ENCODE measurements at places on chromosomes 5 and 9.

DNA sequence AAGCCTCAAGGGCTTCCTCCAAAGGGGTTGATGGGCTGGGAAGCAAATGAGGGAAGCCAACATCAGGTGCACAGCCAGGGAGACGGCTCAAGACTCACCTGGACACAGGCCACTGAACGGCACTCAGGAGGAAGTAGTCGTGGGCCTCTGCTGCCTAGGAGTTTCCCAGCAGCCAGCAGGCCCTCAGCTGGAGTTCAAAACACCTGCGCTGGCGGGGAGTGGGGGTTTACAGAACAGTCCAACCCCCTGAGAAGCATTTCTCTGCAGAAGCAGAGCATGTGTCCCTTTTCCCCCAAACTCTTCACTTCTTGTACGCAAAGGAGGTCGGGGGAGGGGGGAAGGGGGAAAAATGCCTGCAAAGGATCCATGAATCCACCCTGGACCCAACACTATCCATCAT lies 2.3 kb downstream of the WHRN start:
- peak; percentile 52 for DNase-seq

GRCh38 chr5:154331232-154331631 lies 114.6 kb upstream of the SAP30L start:
- DNase-seq, result no peak

DNA sequence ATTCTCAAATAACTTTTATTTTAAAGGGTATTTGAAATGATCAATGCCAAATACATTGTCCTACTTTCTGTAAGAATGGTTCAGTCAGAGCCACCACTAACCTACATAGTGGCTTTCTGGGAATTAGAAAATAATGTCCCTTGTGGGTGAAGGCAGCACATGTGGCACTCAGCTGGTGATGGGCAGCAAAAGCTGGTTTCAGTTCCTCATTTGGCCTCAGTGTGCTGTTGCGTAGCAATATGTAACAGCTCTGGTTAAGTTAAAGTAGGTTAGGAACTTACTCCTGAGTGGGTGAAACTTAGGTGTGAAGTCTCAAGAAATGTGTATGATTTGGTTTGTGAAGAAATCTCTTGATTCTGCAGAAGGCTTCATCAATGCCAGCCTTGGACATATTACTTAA lies 99.6 kb upstream of the SPEF2 start:
- no peak for DNase-seq

DNA sequence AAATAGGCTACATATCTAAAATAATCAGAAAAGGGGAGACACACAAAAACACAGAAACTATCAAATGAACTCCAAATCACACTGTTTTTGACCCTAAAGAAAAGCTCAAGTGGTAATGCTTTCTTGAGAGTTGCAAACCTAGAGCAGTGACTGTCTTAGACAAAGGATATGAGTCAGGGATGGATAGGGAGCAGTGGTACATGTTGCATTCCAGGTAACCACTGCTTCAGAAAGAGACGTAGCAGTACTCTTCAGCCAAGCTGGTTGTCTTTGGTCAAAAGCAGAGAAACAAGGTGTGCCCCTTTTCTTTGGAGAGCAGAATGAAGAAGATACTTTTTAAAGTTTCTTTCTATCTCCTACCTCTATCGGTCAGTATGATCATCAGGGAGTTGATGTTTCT lies 1003.6 kb downstream of the CDH9 start:
- no peak for DNase-seq

DNA sequence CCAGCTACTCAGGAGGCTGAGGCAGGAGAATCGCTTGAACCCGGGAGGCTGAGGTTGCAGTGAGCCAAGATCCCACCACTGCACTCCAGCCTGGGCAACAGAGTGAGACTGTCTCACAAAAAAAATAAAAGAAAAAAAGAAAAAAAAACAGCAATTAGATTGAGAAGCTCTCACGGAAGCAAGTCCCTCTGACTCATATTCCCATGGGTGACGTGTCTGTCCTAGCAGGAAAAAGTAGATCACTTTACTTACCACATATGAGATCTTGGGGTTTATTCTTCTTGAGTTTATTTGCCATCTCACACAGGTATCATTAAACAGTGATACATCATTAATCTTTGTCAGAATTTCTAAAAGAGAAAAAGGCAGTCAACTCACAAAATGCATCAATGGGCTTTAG lies 62.6 kb downstream of the SUSD1 start:
- DNase-seq, result no peak

DNA sequence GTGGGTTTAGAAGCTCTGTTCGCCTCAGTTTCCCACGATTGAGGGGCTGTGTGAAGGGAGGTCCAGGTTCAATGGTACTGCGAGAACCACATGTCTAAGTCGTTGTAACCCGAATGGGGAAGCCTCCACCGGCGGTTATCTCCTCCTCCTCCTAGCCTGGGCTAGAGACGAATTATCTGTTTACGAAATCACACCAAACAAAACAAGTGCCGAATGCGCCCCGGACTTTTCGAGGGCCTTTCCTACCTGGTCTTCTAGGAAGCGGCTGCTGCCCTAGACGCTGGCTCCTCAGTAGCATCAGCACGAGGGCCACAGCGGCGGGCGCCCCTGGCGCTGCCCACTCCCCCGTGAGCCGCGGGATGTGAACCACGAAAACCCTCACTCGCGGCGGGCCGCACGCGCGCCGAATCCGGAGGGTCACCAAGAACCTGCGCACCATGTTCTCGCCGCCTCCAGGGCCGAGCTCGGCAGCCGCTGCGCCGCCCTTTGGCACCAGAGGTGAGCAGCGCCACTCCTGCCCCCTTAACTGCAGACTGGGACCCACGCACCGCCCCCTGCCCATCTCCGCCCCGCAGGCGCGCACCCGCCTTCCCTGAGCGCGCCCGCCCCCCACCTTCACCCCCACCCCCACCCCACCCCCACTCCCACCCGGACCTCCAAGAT lies at the start of gene CDKN2A:
Gene CDKN2A (minus strand): TSS at position 500 of the 663 bp plus-strand sequence.
- DNase-seq, result peak; percentile 55

DNA sequence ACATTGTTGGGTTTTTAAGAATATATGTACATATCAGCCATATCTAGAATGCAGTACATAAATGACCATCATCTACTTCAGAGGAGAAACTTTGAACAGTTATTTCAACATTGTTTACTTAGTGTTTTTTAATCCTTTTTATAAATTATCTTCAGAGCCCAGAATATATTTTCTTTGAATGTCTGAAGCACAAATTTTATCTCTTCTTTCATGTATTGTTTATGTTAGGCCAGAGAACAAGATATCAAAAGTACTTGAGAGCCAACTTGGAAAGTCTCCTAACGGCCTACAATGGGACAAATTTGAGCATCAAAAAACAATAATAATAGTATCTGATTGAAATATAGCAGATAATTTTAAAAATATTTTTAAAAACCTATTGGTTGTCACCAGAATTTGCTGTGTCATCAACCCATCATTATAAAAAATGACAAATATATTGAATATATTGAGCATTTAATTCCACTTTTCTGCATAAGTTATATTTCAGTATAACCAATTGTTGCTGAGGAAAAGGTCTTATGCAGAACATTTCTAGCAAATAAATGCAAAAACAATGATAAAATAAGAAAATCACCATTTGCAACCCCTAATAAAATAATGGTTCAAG lies 67.5 kb upstream of the CCNG1 start:
- no peak for DNase-seq

GRCh38 chr9:77933019-77933418 lies 98.6 kb downstream of the GNAQ start:
- DNase-seq, result no peak

GRCh38 chr5:5014586-5015235 lies 125.4 kb upstream of the ADAMTS16 start:
- DNase-seq, result peak; percentile 8

DNA sequence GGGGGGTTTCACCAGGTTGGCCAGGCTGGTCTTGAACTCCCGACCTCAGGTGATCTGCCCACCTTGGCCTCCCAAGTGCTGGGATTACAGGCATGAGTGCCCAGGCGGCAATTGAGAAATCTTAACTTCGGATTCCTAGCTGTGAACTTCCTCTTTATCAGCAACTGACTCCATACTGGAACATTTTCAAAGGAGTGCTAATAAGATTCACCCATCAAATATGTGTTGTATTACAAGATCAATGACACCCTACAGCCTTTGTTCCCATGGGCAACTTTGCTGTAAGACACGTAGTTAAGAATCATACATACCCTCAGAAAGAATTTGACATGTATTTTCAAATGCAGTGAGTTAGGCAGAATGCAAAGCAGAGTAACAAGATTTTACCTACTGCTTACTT lies 23.1 kb upstream of the ACOT12 start:
- no peak for DNase-seq

DNA sequence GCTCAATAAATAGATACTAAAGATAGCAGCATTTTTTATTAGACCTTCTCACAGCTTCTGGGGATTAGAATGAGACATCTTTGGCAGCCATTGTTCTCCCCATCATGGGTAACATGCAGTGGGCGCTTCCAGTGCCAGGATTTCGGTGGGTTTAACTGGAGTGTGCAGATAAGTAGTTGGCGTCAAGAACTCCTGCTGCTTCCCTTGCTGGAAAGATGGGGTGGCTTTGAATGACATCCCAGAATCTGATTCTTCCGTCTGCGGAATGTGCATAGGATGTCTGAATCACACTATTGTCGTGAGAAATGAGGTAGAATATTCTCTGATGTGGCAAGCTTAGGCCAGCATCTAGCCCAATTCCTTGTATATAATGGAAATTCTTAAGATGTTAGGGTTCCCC lies 7.3 kb downstream of the SFXN1 start:
- DNase-seq, result no peak

DNA sequence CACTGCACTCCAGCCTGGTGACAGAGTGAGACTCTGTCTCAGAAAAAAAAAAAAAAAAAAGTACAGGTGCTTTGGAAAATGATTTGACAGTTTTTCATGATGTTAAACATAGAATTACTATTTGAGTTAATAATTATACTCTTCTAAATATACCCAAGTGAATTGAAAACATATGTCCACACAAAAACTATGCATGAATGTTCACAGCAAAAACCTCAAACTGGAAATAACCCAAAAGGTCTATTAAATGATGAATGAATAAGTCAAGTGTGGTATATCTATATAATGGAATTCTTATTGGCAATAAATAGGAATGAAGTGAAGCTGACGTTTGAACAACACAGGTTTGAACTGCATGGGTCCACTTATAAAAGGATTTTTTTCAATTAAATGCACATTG lies 207.2 kb upstream of the DAB2 start:
- no peak for DNase-seq

GRCh38 chr9:90795084-90795483 lies 6.5 kb upstream of the SYK start:
- DNase-seq, result no peak

DNA sequence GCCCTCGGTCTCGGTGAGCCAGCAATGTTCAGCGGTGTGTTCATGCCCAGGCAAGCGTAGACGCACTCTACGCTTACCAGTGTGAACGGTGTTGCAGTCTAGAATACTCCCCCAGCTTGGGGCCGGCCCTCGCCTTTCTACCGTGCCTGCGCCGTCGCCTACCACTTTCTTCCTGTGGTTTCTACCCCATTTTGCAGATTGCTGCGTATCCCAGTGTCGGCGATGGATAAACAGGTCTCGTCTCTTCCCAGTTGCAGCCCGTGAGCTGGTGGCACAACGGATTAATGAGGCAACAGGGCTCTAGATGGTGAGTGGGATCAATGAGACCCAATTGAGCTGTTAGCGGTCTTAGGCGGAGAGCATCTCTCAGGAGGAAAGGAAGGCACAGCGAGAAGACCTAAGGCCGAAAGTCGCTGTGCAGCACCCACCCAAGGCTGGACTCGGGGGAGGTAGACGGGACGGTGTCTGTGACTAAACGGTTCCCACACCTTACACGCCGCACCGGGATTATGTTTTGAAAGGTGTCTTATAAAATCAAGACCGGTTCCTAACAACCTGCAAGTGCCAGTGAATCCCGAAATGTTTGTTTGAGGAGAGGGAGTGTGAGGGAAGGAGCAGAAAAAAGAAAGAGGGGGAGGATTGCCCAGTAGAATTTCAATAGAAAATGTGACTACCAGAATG lies 5.8 kb downstream of the OTP start:
- DNase-seq, result peak; percentile 66

GRCh38 chr5:67286006-67286405 lies 89.4 kb upstream of the CD180 start:
- no peak for DNase-seq
